Stimulated activated memory B cell treated with anti-CD40 and anti-IgM and Interleukin-4, amounts not matched to agents 10 μg/mL and 1 μg/mL and 100 μg/mL, for 72 hours (primary cell): ENCODE measurements at places on chromosomes 12 and 14.

DNA sequence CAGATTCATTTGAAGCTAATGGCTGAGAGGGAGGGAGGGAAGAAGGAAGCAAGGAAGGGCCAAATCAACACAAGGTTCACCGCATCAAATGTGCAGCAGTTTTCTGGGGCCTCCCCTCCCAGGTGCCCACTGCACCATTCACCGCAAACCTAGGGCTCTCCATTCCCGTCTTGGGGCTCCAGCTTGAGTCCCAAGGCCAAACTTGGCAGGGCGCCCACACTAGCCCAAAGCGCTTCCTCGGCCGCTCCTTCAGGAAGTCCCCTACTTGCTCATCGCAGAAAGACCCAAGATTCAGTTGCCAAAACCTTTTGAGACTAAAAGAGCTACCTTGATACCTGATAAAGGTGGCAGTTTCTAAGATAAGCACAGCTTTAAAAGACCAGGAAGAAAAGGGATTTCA is 140.5 kb upstream of the FKBP4 start:
- no peak for ATAC-seq

- no peak for ATAC-seq
These were observed 59.6 kb upstream of the INSM2 start for GRCh38 chr14:35474323-35474722.

GRCh38 chr14:64474698-64475097 is 9.4 kb downstream of the AKAP5 start:
- ATAC-seq, result no peak

DNA sequence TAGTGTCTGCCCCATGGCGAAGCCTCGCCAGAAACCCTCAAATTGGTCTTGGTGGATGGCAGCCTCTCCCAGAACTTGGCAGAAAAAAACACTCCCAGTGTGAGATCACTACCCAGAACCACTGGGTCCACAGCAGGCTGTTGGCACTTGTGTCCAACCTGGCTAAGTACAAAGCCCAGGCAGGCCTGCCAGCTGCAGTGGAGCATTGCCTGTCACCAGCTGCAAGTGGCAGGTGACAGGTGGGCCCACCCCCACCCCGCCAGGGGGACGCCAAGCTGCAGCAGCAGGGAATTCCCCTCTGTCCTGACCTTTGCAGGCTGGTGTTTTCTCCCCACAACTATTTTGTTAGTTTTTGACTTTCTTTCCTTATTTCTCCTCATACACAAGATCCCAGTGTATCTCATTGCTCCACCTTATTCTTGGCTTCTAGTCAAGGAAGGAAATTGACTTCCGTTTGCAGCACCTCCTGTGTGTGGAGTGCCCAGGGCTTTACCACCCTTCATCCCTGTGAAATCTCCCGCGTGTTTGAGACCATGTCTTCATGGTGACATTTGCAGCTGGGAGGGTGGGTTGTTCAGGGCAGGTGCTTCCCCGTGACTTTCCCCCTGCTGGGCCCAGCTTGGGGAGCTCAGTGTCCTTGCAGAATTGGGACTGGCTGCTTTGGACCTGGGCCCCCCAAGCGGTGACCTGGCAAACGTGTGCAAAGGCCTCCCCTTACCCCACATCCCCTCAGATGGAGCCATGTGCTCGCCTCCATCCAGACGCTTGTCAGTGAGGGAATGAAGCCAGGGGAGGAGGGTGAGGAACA is 73.8 kb upstream of the RIN3 start:
- peak; percentile 83 for ATAC-seq

DNA sequence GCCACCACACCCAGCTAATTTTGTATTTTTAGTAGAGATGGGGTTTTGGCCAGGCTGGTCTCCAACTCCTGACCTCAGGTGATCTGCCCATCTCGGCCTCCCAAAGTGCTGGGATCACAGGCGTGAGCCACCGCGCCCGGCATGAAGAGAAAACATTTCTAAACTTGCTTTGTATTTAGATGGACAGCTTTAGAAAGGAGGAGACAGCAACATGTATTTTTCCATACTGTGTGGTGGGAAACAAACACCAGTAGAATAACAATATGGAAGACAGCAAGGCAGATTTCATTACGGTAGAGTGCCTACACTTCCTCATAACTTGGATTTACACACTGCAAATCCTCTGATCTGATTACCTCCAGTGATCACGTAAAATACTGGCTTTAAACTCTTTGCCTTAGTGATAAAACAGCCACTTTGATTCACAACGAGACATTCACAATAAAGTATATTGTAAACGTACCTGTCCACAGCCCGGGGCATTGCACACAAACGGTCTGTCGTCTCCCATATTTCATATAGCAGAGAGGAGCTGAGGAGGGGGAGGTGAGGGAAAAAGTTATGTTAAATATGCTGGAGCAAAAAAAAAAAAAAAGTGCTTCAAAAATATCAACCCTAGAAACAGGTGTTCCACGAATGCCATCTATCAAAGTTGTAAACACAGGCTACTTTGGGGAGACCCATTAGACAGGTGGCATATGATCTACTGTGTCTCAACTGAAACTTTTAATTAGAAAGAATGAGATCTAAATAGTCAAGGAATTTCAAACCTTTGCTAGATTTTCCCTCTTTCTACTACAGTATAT is 25.5 kb downstream of the ATF7 start:
- no peak for ATAC-seq

DNA sequence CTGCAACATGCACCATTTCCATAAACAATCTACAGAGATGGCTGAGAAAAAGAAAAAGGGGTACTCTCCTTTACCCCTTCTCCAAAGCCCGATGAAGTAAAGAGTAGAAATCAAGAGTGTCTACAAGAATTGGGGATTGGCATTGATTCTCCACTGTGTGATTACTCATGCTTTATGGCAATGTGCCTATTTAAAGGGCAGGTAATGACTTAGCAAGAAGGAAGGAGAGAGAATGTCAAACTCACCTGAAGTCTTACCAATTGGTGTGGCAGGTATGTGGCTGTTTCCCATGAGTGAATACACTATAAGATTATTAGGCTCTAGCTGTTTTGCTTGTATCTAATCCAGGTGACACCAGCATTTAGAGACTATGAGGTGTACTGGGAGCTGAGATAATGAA is 275.3 kb downstream of the CCER1 start:
- ATAC-seq, result no peak

GRCh38 chr12:63823040-63823439 is 21.5 kb upstream of the SRGAP1 start:
- ATAC-seq, result no peak

GRCh38 chr12:41804026-41804425 is 340.6 kb downstream of the GXYLT1 start:
- ATAC-seq, result no peak

DNA sequence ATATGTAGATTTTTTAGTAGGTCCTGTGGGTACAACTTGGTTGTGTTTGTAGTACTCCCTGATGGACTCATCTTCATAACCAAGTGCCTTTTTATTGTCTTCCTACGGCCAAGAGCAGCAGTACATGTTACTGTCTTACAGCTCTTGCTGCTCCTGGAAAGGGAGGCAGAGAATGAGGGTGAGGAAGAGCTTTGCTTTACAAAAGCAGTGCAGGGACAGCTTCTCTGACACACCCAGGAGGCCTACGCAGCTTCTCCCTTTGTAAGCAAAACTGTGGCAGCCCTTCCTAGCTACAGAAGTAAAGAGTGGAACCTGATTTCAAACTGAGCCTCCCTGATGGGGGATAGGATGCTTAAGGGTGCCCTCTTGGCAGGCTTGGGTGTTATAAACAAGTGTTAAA is 18.6 kb downstream of the MYRFL start:
- ATAC-seq, result no peak

GRCh38 chr12:22855456-22855855 is 230.5 kb downstream of the ETNK1 start:
- ATAC-seq, result no peak

DNA sequence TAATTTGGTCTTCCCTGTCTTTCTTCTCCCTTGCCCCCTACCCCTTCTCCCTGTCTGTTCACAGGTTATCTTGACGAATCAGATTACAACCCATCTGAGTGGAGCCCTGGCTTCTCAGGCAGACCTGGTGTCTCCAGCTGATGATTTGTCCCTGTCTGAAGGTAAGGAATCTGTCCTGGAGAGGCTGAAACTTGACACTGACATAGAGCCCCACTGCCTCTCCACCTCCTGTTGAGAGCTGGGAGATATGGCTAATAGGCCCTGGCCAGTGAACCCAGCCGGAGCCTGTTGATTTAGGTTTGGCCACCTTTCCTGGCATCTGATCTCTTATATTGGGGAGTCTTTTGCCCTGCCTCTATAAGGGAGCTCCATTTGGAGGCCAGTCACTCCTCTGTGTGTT is 472.2 kb downstream of the RAD51B start:
- ATAC-seq, result no peak

- no peak for ATAC-seq
These were observed 4.8 kb upstream of the GLT8D2 start for GRCh38 chr12:104054681-104055346.
